ENCODE measurements at places on chromosomes 6 and 20.

DNA sequence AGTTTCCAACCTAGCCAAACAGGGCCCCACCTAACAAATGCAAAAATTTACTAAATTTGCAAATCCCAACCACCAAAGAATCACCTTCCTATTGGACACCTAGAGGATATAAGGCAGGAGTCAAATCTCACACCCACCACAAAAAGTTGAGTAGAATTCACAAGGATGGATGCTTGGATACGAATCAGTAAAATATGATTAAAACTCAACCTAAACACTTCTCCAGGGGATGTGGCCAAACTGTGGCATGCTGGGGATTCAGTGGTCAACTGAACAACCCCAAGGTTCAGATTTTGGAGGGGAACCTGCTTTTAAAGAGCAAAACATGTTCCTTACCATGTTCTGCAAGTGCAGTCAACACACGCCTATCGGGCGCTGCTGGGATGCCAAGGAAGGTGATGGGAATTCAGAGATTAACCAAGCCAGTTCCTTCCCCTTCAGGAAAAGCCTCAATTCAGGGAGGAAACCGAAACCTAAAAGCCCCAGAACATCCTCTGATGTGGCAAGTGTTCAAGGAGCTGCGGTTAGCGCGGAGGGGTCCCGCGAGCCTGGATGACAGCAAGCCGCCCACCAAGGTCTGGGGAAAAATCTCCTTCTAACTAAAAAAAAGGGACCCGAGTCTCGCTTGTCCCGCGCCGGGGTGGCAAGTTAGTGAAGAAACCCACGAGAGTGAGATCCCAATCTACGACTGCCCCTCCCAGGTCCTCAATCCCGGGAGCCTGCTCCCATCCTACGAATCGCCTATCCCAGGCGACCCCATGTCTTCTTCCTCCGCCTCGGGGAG, 902 bp downstream of the SAMHD1 start:
- peak; percentile 97 for DNase-seq

DNA sequence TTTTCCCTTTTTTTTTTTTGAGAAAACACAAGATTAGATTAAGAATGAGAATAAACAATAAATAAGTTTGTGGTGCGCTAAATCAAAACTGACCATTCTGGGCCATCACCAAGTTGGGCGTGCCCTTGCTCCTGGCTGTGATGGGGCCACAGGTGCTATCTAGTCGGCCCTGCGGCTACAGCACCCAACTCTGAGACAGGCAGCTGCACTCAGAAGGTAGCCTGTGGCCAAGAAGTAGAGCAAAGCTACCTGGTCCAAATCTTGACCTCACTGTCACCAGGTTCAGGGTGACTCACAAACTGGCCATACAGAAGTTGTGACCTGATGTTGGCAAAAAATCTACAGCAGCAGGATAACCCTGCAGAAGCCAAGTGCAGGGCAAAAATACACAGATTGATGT, 3.4 kb downstream of the TXNDC5 start:
- no peak for DNase-seq

- no peak for DNase-seq
These were observed 357.2 kb downstream of the CENPW start for GRCh38 chr6:126696921-126697693.

DNA sequence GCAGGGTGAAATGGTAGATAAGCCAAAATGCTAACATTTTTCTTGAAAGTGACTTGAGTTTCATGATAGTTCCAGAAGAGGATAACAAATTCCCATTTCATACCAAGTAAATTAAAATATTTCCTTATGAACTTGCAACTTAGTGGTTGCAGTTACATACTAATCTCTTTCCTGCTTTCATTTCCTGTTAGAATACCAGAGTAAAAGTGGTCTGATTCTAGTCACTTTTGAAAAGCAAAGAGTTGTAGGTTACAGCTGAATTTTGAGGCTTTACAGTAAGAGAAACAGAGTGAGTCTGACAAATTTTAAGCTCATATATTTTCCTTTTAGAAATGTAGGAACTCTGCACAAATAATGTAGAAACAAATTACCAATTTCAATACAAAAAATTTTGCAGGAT, 117.4 kb downstream of the ZFAND3 start:
- DNase-seq = no peak

GRCh38 chr20:19205981-19206396, 6.5 kb upstream of the SLC24A3 start:
- DNase-seq = peak; percentile 71

- DNase-seq = no peak
These were observed 30.7 kb downstream of the ASIP start for GRCh38 chr20:34271956-34272355.

GRCh38 chr20:44734938-44735337, 10.7 kb upstream of the KCNK15 start:
- DNase-seq = no peak

DNA sequence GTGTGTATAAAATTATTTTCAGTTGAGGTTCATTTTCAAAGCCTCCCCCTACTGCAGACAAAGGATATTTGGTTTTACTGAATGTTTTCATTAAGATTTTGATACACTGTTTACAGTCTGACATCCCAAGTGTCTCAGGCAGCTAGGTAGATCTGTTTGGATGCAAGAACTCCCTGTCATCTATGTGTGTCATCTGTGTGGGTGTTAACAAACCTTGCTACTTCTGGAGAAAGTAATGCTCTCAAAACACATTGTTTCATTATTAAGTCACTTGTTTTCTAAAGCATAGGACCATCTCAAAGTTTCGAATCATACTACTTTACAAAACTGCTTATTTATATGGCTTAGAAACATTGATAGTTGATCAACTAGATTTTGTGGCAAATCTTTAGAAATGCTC, 114.5 kb upstream of the TMEM170B start:
- DNase-seq = no peak

- DNase-seq = no peak
These were observed 29.5 kb downstream of the ROS1 start for GRCh38 chr6:117396228-117396627.

DNA sequence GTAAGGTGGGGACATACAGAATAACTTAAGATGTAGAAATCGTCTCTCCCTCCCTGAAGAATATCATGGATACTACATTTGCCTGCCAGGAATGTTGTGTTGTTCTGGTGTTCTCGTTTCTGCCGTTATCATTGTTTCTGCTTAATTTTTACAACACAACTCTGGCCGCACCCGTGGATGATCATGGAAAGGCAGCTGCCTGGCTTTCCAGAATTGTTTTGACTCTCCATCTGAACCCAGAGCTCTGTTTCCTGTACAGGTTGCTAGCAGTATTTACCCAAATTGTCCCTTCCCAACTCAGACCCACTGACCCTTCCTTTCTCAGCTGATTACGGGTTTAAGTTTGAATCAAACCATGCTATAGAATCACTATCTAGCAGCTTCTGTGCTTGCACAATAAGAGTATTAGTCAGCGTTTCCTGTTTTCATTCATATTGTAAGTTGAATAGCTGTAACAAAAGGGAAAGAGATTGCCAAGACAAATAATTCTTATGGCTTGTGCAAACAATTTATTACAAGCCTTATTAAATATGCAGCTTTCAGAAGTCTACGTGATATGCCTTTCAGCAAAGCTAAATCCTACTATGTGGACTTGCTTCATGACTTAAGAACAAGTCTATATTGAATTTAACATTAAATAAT, 139.0 kb downstream of the MTHFD1L start:
- peak; percentile 86 for DNase-seq

- no peak for DNase-seq
These were observed 25.2 kb downstream of the RIOK1 start for GRCh38 chr6:7414811-7415210.

All from suppressor macrophage treated with lipopolysaccharide for 1 hour (primary cell).